HCT116 (cell line): ENCODE measurements at places on chromosomes 3 and 15. TPM values are rescaled to one million over a fixed set of nuclear protein-coding genes. Genes with fewer than 3 reads are reported as not detected.

- DNase-seq, result no peak
- H3K27me3 ChIP-seq, result no peaks in the 10 kb centered on the region
- no peaks in the 10 kb centered on the region for H3K36me3 ChIP-seq
- H3K4me1 ChIP-seq, result no peaks in the 10 kb centered on the region
- no peak overlapping the region for H3K4me3 ChIP-seq
Observed at GRCh38 chr3:128195802-128196201, 42.5 kb downstream of the EEFSEC start.

TGM4 gene
- not detected for total RNA-seq

GRCh38 chr15:89469426-89470096, 26.8 kb downstream of the RHCG start:
- no peaks in the 10 kb centered on the region for H3K36me3 ChIP-seq
- no peak overlapping the region for H3K27ac ChIP-seq
- no peaks in the 10 kb centered on the region for H3K4me1 ChIP-seq
- no peak for DNase-seq

DNA sequence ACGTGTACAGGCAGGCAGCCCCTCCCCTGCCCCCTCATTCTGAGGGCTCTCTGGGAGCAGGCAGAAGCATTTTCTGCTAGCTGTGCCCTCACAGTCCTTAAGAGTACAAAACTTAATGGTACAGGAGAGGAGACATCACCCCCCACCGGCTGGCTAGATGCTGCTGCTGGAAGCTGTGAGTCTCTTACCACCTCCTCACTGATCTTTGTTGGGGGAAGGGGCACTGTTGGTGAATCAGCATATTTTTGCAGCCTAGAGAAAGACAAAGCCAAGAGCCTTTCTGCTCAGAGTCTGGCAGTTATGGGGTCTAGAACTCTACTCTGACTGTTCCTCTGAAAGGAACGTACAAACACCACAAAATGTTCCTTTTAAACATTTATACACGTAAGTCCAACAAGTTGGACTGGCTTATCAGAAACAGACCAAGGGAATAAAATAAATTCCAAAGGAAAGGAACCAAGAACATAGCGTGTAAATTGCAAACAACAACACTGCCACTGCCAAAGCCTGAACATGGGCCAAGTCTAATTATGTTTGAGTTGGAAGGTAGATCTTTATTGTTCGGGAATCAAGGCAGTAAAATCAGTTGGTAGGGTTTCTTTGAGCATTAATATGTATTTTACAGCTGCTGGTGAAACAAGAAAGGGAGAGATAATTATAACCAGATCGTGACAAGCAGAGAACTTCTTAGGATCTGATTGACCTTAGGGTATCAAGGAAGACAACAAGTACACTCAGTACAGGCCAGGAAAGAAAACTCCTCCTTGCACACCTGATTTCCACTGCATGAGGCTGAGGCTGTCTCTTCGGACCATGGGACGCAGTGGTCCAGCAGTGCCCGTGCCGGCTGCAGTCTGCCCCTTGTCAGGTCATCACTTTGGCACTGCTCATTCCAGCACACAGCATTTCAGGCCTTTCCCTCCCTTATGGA, 27.4 kb downstream of the CLK3 start:
- no peaks in the 10 kb centered on the region for H3K4me1 ChIP-seq
- DNase-seq, result no peak
- H3K27me3 ChIP-seq, result no peaks in the 10 kb centered on the region

DNA sequence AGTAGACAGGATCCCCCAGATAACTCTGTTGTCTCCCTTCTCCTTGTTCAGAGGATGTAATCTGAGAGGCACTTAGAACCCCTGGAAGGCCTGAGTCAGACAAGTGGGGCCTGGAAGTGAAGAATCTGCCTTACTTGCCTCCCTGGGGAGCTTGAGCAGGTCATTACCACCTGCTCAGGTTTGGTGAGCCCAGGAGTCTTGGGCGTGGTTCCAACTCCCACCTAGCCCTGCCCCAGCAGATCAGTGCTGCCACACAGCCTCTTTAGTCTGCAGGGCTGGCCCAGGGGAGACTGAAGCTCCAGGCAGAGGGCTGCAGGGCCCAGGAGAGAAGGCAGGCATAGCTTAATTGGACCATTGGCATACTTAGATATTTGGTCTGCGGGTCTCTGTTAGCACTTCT, 230.0 kb downstream of the ERC2 start:
- DNase-seq, result no peak
- peaks cover 10% of the 10 kb centered on the region for H3K27me3 ChIP-seq
- no peak overlapping the region for H3K27ac ChIP-seq
- H3K4me1 ChIP-seq, result no peaks in the 10 kb centered on the region
- no peaks in the 10 kb centered on the region for H3K36me3 ChIP-seq

- H3K27me3 ChIP-seq, result no peaks in the 10 kb centered on the region
- H3K36me3 ChIP-seq, result 0 out of 2 replicates have a peak, but pooled peaks cover 11% of the 10 kb centered on the region
- no peak overlapping the region for H3K4me3 ChIP-seq
- DNase-seq, result no peak
Observed at GRCh38 chr15:73997986-73998385, 3.5 kb downstream of the PML start.

GRCh38 chr3:178459038-178459410, 77.2 kb upstream of the KCNMB2 start:
- no peaks in the 10 kb centered on the region for H3K27me3 ChIP-seq
- DNase-seq, result no peak
- H3K4me3 ChIP-seq, result no peak overlapping the region
- H3K27ac ChIP-seq, result no peak overlapping the region

SPSB4 gene
- total RNA-seq, result 0.57 TPM
